NCI-H226 (cell line): ENCODE measurements at places on chromosomes 7 and 10.

GRCh38 chr10:73730153-73730906 is 13.8 kb upstream of the SEC24C start:
- peak; percentile 90 for DNase-seq

- DNase-seq: no peak
Observed at GRCh38 chr7:22142572-22142971, 196.9 kb upstream of the CDCA7L start.

- no peak for DNase-seq
Observed at GRCh38 chr7:92056286-92056685, 78.0 kb downstream of the CYP51A1 start.

GRCh38 chr7:825386-825785 is 6.9 kb upstream of the SUN1 start:
- DNase-seq: no peak

- DNase-seq: no peak
Observed at GRCh38 chr7:94832051-94832450, 75.3 kb upstream of the PPP1R9A start.

DNA sequence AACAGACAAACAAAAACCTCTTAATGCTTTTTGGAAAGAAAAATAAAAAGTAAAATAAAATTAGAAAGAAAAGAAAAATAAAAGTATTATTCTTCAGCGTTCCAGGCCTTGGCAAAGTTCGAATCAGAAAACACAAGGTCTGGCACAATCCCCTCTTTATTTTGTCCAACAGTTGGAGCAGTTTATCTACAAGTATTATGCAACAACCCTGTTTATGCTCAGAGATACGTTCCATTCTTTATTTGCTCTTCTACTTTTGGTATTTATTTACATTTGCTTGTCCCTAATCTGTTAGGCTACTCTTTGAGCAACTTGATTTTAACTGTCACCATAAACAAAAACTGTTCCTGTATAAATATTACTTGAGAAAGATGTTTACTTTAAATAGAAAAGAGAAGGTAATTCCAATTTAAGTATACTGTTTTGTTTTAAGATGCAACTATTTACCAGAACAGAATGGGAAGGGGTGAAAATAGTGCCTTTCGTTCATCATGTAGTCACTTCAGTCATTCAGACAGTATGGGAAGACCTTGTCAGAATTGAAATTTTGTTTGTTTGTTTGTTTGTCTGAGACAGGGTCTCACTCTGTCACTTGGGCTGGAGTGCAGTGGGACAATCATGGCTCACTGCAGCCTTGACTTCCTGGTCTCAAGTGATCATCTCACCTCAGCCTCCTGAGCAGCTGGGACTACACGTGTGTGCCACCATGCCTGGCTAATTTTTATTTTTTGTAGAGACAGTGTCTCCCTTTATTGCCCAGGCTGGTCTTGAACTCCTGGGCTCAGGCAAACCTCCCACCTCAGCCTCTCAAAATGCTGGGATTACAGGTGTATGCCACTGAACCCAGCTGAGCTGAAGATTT is 5.7 kb downstream of the PDK4 start:
- no peak for DNase-seq
